Activated T-helper 2 cell treated with anti-CD3 and anti-CD28 coated beads, Interferon-gamma antibody, Interleukin-2, Interleukin-4, amounts not matched to agents 10 μg/mL and 5 μg/mL and 100 μg/mL, durations not matched to agents 14 hours and 24 hours and 36 hours (primary cell): ENCODE measurements at places on chromosomes 2 and 18. TPM values are rescaled to one million over a fixed set of nuclear protein-coding genes. Genes with fewer than 3 reads are reported as not detected.

DNA sequence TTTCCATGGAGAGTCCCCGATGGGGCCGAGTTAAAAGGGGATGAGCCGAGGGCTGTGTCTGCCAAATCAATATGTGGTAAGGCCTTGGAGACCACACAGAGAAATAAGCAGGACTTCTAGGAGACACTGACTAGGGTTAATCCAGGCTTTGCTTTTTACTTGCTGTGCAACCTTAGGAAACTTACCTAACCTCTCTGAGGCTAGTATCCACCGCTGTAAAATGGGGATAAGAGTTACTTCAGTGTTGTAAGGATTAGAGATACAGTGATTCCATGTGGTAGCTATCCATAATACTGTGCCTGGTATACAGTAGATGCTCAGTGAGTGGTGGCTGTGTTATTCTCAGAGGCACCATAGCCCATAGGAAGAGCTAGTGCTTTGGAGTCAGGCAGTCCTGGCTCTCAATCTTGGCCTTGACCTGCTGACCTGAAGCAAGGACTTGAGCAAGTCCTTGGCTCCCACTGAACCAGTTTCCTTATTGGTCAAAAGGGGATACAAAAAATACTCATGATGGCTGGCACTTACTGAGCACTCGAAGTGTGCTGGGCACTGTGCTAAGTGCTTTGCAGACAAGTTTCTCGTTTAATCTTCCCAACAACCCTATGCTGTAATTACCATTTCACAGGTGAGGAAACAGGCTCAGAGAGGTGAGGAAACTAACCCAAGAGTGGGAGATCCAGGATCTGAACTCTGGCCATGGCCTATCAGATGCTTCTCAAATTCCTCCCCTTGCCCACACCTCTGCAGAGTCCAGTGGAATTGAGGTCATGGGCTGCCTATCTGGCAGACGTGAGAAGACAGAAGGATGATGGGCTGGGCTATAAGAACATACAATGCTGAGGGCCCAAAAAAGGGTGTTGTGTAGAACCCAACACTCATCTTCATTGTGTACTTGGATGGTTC is 12.0 kb upstream of the DES start:
- no peak for DNase-seq

DNA sequence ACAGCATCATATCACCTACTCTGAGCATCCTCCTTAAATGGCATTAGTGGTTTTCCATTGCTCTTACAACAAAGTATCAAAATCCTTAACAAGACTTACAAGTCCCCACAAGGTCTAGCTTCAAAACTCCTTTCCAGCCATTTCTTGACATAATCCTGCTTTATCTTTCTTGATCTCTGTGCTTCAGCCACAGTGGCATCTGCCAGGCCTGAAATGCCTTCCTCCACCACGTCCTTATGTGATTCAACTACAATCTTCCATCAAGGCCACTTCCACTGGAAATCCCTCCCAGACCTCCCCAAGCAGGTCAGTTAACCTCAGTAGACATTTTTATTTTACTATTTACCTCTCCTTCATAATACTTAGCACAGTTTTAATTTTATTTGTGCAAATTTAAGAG is 83.8 kb upstream of the CCDC150 start:
- no peak for DNase-seq

DNA sequence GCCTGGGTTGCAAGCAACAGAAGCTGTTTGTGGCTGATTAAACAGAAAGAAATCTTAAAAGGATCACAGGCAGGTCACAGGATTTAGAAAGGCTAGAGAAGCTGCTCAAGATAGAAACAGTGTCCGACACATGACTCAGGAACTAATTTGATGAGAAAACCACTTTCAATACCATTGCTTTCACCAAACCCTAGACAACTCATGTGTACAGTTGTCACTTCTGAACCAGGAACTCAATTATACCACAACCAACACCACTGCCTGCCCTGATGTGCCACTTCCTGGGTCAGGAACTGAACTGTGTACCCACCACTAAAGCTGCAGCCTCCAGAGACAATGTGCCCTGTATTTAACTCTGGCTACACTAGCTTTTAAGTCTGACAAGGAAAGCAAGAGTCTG is 56.0 kb downstream of the TMEM247 start:
- no peak for DNase-seq

DNA sequence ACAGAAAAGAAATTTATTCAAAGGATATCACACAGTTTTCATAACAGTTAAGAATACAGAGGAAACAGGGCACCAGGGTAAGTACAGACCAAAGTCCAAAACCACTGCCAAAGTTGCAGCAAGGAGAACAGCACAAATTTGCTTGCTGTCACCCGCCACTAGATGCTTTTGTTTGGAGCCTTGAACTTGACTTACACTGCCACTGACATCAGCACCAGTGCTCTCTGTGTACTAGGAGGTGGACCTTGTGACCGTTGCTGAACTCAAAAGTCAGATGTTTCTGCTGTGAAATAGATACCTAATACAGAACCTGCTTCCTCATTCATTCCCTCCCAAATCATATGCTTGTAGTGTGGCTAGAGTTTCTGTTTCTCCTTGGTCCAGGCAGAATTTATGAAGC is 578.3 kb upstream of the TMEFF2 start:
- DNase-seq: no peak

- DNase-seq: no peak
Observed at GRCh38 chr2:96233880-96234316, 25.3 kb upstream of the STARD7 start.

- no peak for DNase-seq
Observed at GRCh38 chr2:66559672-66560071, 124.7 kb downstream of the MEIS1 start.

DNA sequence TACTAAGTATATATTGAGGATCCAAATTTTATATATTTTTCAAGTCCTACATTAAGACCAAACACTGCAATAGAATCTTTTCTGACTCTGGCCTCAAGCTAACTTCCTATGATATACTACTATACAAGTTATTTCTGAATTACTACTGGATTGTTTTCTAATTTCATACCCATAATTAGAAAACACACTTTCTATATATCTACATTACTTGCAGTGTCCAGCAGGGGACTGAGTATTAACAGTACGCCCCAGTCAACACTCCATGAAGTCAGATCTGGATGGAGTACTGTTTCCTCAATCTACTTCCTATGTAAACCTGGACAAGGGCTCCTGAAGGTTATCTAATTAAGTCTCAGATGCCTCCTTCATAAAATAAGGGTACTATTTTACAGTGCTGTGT is 26.5 kb downstream of the RMP24 start:
- no peak for DNase-seq

DNA sequence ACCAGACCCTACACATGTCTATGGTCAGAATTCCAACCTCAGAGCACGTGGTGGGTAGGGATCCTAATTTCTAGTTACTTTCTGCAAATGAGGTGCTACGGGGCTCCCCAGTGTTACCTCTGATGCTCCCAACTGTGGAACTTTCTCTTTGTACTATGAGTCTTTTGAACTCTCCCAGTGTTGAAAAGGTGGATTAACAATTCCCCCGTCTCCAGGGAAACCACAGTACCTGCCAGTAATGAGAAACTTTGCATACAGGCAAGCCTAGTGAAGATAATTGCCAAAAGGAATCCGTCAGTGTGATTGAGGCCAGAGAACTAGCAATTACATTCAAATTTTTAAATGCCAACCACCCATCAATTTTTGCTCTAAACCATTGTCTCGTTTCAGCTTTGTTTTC is 129.0 kb upstream of the FOSL2 start:
- DNase-seq: no peak

DNA sequence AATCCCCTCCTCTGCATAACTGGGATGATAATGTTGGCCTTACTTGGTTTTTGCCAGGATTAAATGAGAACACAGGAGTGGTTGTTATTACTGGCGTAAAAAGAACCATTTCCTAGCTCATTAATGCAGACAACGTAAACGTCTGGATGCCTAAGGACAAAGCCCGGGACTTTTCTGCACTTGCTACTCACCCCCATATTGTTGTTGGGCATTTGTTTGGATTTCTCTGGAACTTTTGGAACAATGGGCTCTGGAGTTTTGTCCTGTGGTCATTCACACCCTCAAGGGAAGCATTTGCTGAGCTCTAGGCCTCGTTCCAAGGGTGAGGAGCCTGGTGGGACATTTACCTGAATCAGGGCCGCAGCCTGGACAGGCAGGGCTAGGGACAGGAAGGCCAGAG is 76.0 kb downstream of the HS1BP3 start:
- no peak for DNase-seq

GRCh38 chr18:13984080-13984479 is 68.7 kb upstream of the MC2R start:
- DNase-seq: no peak

DNA sequence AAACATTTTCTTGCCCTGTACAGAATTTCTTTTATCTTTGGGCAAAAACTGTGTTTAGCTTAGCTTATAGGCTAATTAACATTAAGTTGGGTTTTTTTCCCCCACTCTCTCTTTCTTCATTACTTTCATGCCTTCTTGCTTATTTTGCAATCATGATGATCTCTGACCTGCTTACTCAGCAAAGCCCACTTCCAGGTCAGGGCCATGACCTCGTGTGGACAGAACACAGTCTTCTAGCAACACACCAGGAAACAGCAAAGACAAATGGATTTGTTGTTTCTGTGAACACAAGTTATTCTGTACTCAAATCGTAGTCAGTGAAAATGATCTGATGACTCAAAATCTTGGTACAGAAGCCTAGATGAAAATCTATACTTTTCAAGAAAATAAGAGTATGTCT is 60.7 kb downstream of the SPATS2L start:
- DNase-seq: no peak

DNA sequence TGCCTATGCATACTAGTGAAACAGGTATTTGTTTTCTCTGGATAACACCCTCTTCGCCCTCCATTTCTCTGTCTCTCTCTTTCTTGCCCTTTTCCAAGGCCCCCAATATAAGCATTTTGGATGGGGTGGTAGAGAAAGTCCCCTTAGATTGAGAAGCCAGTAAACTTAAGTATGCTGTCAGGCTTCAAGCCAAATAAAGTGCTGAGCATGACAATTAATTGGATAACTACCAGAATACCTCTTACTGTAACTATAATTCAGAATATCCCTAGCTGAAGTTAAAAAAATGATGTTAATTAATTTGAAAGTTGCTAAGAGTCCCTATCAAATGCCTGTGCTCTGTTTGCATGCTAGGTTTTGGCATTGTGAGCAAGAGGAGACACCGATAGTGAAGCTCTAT is 324.8 kb downstream of the PARD3B start:
- DNase-seq: no peak

DNA sequence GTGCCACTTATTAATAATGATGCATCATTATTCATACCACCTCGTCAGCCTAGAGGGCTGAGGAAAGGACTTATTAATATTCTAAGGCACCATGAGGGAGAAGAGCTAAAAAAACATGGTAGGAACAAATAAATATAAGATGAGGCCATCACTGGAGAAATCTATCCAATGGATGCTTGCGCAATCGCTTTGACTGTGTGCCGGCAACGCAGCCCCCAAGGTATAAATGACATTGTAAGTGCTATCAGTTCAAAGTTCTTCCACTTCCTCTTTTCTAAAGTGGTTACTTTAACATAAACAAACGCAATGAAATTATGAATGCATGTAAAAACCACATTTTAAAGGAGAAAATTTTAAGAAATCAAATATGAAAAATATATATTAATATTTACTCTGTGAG is 164.6 kb downstream of the EIPR1 start:
- no peak for DNase-seq

DNA sequence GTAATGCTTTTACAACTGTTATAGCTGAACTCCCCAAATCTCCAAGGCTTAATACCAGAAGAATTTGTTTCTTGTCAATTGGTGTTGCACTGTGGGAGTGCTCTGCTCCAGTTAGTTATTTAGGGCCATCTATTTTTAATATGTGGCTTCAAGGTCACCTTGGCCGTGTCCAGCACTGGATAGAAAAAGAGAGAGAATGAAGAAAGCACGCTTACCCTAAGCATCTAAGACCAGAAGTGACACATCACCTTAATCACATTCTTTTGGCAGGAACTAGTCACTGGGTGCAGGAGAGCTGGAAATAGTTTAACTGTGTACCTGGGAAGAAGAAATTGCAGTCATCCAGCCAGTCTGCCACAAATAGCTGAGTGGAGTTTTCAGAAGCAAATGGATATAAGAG is 78.8 kb downstream of the VWC2L start:
- no peak for DNase-seq

DNA sequence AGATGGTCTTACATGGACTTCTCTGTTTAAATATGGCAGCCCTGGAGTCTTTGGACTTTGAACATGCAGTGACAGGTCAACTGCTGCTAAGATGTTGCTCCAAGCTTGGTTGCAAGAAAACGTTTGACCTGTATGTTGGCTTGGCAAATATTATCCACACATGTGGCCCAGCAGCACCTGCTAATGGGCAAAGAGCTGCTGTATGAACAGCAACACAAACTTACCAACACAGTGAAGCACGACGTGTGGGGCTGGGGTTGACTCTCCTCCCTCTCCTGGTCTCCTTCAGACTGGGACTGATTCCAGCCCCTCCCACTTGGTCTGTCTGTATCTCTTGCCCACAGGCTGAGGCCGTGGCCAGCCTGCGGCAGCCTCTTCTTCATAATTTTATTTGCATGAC is 3.8 kb downstream of the KCNE4 start:
- no peak for DNase-seq

UXS1 gene
- 29.7 and 34.9 TPM in 2 replicates for total RNA-seq

RBBP8 gene
- total RNA-seq: 92.8 and 94.5 TPM in 2 replicates

STPG4 gene
- total RNA-seq: not detected in 2 replicates

CDK5R2 gene
- total RNA-seq: not detected in 2 replicates

ALPP gene
- not detected in 2 replicates for total RNA-seq

HOXD10 gene
- total RNA-seq: not detected in 2 replicates

LRRC30 gene
- not detected in 2 replicates for total RNA-seq

RAD51AP2 gene
- not detected in 2 replicates for total RNA-seq

CCT7 gene
- 562 and 584 TPM in 2 replicates for total RNA-seq

POU3F3 gene
- not detected in 2 replicates for total RNA-seq

EIF2B4 gene
- 43.4 and 44.8 TPM in 2 replicates for total RNA-seq
